Activated CD4-positive, alpha-beta T cell treated with anti-CD3 and anti-CD28 coated beads, Interleukin-2, amount 50 U/mL, for 1 hour (primary cell): ENCODE measurements at places on chromosomes 7 and 10.

DNA sequence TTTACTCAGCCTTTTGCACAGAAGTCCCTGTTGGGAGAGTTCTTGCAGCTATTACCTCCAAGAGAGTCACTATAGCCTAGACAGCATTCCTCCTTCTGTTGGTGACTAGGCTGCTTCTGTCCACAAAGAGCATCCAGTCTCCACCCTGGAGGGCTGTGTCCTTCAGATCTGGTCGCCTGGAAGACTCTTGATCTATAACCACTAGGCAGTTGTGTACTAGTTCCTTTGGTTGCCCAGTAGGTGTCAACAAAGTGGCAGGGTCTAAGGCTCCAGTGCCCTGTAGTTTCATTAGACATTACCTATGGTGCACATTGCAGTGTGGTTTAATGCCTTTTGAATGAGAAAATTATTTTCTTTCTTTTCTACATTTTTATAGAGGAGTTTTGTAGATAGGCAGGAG is 11.3 kb upstream of the AKR1C2 start:
- DNase-seq = no peak

- peak; percentile 34 for DNase-seq
Measured at GRCh38 chr10:17453373-17454091, 863 bp downstream of the ST8SIA6 start.

- DNase-seq = no peak
Measured at GRCh38 chr7:28181416-28181815, 821 bp upstream of the JAZF1 start.

DNA sequence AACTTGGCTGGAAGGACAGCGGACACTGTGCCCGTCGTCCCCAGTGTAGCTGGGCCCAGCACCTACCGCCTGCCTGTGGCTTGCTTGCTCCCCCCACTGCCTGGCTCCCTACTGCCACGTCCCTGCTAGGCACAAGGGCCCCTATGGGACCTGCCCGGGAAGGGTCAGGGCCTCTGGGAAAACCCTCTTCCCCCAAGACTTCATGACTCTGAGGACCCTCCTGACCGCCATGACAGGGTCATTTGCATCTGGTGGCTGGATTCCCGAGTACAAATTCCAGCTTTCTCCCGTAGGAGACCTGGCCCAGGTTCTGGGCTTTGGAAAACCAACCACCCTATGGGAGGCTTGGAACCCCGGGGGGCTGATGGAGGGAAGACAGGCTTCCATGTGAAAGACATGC is 1.4 kb upstream of the MMD2 start:
- no peak for DNase-seq

- DNase-seq = no peak
Measured at GRCh38 chr10:69659241-69660038, 29.4 kb downstream of the FAM241B start.

- no peak for DNase-seq
Measured at GRCh38 chr10:16843252-16843870, 26.1 kb upstream of the RSU1 start.

DNA sequence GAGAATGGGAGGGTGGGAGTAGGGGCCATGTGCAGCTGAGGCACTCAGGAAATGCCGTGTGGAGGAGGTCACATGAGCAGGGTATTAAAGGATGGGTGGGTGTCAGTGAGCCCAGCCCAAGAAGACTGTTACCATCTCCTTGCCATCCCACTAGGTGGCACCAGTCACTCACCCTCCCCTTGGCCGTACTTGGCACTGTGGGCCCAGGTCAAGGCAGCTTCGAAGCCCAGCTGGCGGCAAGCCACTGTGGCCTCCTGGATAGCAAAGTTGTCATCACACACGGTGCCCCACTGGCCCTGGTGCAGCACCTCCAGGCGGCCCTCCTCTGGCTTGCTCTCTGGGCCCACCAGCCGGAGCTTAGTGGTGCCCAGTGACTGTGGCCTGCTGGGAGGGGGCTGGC is 5.4 kb downstream of the LOXL4 start:
- DNase-seq = no peak

DNA sequence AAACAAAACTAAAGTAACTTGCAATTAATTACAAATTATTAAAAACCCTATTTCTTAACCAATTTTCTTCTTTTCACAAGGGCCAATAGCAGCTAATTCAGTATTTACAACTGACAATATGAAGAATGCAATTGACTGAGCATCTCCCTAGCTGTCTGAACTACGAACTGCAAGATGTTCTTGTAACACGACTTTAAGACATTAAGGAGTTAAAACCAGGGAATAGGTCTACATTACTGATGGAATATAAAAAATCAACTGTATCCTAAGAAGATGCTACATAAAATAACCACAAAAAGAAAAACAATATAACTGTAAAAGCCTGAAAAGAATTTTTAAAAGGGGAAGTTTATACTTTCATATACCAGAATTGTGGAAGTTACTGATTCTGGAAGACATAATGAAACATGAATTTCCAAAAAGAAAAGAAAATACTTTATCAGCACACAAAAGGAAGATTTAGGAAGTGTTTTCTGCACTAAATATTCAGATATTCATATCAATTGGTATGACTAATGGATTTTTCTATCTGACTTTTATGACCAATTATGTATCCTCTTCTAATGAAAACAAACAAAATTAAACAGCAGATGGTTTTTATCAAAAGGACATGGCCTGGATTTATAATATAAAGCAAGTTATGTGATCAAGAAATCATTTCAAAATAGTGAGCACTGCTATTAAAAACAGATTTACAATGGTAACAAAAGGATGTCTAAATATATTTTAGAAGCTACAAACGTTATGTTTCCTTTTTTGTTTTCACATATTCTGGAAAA is 1.6 kb downstream of the GPR22 start:
- no peak for DNase-seq

DNA sequence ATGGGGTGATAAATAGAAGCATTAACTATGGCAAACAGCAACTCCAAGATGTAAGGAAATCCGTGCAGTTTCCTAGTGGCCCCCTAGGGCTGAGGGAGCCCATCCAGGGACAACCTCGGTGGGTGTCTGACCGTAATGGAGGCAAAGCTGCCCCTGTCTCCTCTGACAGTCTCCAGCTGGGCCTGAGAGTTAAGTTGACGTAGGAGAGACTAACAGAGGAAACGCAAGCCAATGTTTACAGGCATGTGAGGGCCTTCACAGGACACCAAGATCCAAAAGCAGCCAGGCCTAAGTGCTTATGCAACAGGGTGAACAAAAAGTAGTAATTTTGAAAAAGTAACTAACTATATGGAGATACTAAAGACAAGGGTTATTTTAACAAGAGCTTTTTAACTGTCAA is 330.0 kb upstream of the C7orf33 start:
- no peak for DNase-seq

GRCh38 chr10:65348637-65349036 is 1577.2 kb upstream of the LRRTM3 start:
- DNase-seq = no peak

- DNase-seq = no peak
Measured at GRCh38 chr10:110220398-110220797, 13.0 kb downstream of the MXI1 start.

DNA sequence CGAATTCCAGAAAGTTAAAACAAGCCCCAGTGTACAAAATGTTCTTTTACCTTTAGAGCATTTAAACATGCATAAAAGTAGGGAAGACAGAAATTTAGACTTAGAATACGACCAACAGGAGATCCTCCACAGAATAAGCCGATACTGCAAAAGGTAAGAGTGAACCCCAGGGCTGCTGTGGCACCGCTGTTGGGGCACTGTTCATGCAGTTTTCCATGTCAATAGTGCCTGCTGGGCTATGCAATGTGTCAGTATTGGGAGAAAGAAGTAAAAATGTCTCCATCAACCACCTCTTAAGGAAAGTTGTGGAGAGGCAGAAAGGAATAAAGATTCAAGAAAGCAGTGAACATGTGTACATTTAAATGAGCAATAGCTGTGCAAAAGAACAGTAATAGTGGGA is 326.5 kb upstream of the SEMA3C start:
- no peak for DNase-seq

DNA sequence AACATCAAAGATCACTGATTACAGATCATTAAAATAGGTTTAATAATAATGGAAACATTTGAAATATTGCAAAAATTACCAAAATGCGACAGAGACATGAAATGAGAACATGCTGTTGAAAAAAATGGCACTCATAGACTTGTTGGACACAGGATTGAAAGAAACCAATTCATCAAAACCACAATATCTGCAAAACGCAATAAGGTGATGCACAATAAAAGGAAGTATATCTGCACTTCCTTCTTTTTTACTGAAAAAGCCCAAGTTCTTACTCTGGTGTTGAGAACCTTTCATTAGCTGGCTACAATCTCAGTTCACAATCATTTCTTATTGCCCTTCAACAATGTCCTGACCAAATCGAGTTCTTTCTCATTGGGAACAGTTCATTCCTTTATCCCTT is 28.7 kb downstream of the TMEM106B start:
- no peak for DNase-seq

DNA sequence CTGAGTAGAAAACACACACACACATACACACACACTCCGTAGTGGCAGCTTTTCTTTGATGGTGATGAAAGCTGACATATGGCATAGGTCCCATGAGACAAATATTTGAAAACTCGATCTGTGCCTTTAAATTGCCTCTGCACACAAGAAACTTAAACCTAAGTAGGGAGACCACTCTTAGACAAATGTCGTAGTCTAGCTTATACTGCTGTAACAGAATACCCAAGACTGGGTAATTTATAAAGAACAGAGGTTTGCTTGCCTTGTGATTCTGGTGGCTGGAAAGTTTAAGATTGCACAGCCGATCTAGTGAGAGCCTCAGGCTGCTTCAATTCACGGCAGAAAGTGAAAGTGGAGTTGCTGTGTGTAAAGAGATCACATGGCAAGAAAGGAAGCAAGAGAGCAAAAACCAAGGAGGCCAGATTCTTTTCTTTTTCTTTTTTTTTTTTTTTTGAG is 489.4 kb upstream of the SORCS1 start:
- no peak for DNase-seq

GRCh38 chr7:110994028-110994967 is 96.6 kb upstream of the LRRN3 start:
- DNase-seq = no peak

- DNase-seq = no peak
Measured at GRCh38 chr7:44321796-44322195, 3.6 kb downstream of the CAMK2B start.

DNA sequence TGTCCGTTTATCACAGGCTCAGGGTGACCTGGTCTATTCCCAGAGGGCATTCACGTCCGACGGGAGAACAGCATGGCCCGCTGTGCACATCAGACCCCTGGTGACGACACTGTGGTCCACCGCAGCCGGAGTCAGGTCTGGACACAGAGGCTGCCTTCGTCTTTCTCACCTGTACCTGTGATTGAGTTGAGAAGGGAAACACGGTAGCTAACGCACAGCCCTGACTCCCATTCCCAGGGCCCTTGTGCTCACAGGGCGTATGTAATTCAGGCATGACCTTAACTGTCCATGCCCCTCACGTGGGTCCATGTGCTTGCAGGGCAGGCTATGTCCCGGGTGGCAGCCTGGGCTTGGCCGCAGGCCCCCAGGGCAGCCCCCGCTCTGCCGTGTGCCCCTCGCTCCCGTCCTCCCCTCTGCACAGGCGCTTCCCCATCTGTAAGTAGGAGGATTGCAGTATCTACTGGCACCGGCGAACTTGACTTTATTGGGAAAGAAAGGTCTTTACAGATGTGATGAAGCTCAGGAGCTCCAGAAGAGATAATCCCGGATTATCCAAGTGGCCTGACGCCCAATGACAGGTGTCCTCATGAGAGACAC is 221.3 kb upstream of the TCERG1L start:
- no peak for DNase-seq

- no peak for DNase-seq
Measured at GRCh38 chr7:26284995-26285632, 6.5 kb upstream of the SNX10 start.

GRCh38 chr10:50533296-50533695 is 90.5 kb downstream of the SGMS1 start:
- no peak for DNase-seq

DNA sequence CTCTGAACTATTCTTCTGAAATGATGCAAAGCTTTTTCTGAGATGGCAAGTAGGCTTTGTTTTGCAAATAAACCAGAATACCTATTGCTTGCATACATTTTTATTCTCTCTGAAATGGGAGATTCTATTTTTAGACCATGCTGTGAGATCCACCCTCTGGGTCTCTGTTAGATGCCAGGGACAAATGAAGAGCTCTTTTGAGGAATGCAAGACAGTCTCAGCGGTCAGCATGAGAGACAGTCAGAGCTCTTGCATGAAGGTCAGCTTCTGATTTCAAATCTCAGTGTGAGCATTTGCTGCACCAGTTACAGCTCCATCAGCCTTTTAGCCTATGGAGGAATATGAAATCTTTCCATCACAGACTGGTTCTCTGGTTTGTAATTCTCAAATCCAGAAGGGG is 429.9 kb upstream of the KLF6 start:
- no peak for DNase-seq

- no peak for DNase-seq
Measured at GRCh38 chr10:17387861-17388503, 66.4 kb downstream of the ST8SIA6 start.

DNA sequence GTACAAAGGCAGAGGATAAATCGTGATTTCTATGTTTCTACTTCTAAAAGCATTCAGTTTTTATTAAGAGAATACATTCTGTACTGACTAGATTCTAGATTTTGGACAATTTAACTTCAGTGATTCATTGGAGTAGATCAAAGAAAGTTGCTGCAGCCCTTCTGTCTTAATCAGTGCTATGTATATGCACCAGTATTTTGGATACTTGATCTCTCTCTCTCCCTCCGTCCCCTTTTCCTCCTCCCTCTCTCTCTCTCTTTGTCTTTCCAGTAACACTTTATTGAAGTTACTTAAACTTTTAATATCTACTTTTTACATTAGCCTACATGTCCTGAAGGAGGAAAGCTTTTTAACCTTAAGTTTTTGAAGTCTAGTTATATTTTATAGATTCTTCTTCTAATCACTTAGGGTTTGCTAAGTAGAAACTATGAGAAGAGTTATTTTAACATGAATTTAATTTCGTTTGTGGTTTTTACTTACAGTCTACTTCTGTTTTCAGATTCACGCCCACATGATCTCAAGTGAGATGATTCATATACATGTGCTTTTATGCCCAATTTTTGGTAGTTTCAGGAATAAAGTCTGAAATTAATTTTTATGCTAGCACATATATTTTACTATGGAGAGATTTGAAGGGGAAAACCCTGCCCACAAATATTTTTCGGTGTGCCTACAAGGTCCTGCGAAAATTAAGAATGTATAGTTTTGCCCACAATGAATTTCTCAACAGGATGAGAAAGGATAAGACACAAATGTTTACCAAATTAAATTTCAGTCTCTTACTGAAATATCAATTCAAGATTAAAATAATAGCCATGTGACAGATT is 9.1 kb downstream of the MDFIC start:
- no peak for DNase-seq

DNA sequence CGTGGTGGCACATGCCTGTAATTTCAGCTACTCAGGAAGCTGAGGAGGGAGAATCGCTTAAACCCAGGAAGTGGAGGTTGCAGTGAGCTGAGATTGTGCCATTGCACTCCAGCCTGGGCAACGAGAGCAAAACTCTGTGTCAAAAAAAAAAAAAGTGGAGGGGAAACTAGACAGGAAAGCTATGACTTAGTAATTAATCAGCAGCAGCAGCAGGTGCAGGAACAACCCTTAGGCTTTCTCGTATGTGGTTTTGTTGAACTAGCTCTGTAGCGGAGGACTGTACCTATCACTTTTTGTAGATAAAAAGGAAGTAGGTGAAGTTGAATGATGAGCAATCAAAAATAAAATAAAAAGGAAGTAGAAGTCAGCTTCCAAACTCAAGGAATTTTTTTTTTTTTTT is 76.9 kb upstream of the KMT2C start:
- no peak for DNase-seq
